NCI-H1105 treated with DMSO at 0.1 percent for 48 hours (cell line): ENCODE measurements at places on chromosomes 5 and 9.

DNA sequence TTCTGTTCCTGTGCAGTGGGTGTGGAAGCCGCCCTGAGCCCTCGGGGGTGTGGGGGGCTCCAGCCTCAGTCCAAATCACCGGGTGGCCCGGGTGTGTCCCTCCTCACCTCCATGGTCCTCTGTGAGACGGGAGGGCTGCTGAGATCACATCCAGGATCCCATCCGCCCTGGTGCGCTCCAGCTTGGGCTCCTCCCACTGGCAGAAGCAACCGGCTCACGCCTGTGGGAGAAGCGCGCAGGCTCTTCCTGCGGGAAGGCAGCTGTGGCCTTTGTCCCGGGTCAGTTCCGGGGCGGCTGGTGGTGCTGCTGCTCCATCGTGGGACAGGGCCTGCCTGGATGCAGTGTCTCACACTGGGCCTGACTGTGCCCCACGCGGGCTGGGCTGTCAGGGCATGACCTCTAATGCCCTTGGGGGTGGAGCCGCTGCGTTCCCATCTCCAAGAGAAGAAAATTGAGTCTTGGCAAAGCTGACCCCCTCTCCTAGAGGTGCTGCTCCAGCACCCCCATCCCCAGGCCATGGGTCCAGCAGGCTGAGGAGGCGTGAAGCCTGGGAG is 18.5 kb downstream of the OLFM1 start:
- no peak for DNase-seq

GRCh38 chr5:142896325-142897007 is 126.3 kb downstream of the ARHGAP26 start:
- DNase-seq = no peak

DNA sequence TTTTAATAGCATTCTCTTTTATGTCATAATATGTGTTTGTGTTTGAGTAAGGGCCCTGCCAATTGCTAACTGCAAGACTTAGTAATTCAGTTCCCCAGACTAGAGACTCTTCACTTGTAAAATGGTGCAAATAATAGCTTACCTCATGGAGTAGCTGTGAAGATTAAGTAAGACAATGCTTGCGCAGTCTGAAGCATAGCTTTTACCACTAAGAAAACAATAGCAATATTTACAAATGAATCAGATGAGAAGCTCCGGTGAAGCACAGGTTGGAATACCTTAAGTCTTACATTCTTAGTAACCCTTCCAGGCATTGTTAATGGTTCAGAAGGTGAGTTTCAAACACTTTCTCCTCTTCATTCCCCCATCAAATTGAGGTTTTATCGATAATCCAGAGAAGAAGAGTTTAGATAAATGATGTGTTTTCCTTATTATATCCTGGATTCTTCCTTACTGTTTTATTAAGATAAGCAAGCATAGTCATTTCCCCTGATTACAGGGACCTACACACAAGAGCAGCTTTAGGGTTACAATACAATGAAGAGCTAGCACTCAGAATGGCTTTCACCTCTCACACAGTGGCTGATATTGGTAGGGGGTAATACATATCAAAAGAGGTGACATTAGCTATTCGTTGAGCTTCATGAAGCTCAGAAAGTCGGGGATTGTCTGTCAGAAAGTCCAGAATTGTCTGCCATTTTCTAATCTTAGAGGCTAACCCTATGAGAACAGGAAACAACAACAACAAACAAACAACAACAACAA is 96.4 kb upstream of the EDIL3 start:
- no peak for DNase-seq

DNA sequence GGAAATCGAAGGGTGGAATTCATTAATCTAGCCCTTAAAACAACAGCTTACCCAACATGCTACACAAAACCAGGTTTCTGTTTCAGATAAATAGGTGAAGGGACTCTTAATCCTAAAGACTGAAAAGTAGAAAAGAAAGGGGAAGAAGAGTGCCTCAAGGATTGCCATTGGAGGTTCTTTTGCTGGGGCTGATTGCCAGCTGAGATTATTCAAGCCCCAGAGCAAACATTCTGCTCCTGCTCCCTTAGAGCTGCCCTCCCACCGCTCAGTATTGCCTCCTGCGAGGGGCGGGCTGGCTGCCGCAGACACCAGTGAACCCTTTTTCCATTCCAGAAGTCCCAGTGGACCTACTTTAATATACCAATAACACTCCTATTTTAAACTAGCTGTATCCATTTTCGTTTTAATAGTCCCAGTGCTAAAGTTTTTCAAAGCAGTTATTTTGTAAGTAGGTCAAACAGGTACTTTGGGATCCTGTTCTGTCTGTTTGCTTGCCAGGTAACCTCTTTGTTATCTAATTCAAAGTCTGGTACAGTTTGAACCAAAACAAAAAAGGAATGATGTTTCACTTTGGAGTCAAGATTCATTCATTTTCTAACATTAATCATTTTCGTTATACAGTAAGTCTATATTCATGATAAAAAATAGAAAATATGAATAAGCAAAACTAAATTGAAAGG is 38.6 kb downstream of the HMGCS1 start:
- DNase-seq = no peak

GRCh38 chr9:91567642-91568274 is 144.1 kb upstream of the NFIL3 start:
- no peak for DNase-seq

GRCh38 chr9:104769655-104770054 is 5.7 kb downstream of the NIPSNAP3B start:
- no peak for DNase-seq

- no peak for DNase-seq
Measured at GRCh38 chr9:94120854-94121376, 36.7 kb downstream of the PTPDC1 start.

GRCh38 chr5:104903941-104904340 is 1341.4 kb upstream of the NUDT12 start:
- DNase-seq = no peak

DNA sequence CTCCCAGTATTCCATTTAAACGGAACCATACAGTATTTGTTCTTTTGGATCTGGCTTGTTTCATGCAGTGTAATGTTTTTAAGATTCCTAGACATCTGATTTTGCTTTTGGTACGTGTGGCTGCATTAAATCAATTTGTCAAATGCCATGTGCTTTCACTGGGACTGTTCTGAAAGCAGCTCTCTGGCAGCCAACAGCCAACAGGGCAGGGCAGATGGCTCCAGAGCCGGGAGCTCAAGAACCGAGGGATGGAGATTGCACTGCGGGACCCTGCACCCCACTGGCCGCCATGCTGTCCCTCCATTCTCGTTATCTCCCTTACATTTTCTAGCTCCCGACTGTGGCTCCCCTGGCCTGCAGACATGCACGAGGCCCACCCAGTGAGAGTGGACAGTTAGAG is 33.4 kb upstream of the AIF1L start:
- no peak for DNase-seq

- DNase-seq = peak; percentile 15
Measured at GRCh38 chr9:113620377-113621161, 157.0 kb downstream of the RGS3 start.

GRCh38 chr5:179827680-179828079 is 7.0 kb downstream of the SQSTM1 start:
- DNase-seq = no peak

DNA sequence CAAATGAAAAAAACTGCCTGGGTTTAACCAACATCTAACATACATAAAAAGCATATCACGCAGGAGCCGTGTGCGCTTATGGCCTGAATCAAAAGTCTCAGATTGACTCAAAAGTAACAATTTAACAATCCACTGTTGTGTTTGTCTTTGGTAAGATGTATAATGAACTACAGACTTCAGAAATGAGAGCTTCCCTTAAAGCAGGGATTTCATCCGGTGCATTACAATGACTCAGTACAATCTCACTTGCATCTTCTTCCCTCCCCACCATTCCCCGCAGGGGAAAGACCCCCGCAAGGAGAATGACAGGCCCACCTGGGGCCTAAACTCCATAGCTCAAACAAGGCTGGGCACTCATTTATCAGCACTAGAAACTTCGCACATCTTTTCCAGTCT is 1.4 kb downstream of the ZFR start:
- DNase-seq = no peak

DNA sequence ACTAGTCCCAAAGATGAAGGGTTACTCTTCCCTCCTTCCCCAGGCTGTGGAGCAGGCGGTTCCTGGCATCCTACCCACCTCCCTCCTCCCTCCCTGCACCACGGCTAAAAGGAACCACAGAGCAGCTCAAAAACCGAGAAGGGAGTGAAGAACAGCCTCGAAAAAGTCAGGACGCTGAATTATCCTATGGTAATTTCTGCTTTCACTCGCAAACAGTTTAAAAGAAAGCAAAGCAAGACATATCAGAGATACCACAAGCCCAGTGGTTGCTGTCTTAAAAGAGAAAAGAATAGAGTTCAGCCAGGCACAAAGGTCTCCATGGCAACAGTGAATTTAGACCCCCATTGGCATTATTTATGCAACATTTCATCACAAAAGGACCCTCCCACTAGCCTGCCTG is 315.4 kb downstream of the CTNND2 start:
- DNase-seq = no peak

DNA sequence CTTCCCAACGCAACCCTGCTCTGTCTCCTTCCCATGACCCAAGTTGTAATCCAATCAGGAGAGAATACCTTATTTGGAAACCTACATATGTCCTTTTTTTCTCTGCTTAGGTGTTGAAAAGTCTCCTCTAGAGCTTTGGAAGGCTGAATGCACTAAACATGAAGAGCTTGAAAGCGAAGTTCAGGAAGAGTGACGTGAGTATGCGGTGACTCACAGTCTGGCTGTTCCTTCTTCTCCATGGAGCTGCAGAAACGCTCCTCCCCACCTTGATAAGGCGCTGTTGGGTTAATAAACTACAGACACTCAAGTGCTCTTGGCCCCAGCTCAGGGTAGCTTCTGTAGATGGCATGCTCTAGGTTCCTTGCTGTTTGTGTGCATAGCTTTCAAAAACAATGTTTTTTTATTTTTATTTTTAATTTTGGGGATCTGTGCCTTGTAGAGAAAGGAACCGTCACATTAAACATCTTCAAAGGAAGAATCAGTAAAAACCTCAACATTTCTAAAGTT is 30.7 kb downstream of the RAI14 start:
- no peak for DNase-seq

- no peak for DNase-seq
Measured at GRCh38 chr5:67954351-67954750, 261.2 kb upstream of the PIK3R1 start.
